Caco-2 (cell line): ENCODE measurements at places on chromosomes 1 and 21.

DNA sequence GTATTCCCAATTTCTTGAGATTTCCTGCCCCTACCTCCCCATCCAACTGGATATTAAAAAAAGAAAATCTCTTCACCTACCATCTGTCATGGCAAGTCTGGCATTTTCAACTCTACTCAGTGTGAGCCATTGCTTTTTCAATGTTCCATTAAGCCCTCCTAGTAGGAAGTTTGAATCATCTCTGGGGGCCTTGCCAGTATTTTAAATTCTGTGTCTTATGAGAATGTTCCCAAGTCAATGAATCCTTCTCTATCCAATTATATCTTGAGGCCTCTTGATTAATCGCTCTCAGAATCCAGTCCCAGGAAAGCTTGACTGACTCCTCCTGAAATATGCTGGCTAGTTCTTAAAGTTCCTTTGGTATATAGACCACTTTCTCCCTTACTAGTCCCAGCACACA lies 91.5 kb downstream of the NGF start:
- no peak for DNase-seq

- no peak for DNase-seq
Observed at GRCh38 chr1:219476116-219476515, 136.8 kb downstream of the ZC3H11B start.

GRCh38 chr1:54095546-54096226 lies 42.3 kb downstream of the TCEANC2 start:
- no peak for DNase-seq

- no peak for DNase-seq
Observed at GRCh38 chr1:25713961-25714360, 86.0 kb upstream of the SELENON start.

- peak; percentile 36 for DNase-seq
Observed at GRCh38 chr21:36030581-36031189, 29.6 kb downstream of the SETD4 start.

DNA sequence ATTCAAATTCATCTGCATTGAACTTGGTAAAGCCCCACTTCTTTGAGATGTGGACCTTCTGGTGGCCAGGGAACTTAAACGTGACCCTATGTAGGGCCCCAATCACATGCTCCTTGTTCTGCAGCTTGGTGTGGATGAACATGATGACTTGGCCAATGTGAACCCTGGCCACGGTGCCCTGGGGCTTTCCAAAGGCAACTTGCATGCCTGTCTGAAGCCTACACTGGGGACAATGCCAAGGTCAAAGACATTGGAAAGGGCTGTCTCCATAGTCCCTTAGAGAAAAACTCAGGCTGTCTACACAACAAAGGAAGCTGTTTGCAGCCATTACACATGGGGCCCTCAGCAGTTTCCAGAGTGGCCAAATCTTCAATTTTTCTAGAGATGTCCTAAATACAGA lies 8.9 kb upstream of the VPS13D start:
- DNase-seq, result no peak

- no peak for DNase-seq
Observed at GRCh38 chr1:58764294-58764978, 19.4 kb downstream of the JUN start.
